ENCODE measurements at places on chromosomes 2 and 18.

DNA sequence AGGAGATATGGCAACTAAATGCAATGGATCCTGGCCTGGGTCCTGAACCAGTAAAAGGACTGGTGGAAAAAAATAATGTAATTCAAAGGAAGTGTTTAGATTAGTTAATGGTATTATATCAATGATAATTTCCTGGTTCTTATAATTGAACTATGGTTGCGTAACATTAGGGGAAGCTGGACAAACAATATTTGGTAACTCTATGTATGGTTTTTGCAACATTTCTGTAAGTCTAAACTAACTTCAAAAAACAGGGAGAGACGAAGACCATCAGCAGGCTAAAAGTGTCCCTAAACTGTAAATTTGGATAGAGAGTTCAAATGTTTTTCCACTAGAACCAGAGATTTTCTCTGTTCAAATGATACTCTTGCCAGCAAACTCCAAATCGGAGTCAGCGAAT is 36.9 kb downstream of the KLF7 start:
- no peak for DNase-seq

DNA sequence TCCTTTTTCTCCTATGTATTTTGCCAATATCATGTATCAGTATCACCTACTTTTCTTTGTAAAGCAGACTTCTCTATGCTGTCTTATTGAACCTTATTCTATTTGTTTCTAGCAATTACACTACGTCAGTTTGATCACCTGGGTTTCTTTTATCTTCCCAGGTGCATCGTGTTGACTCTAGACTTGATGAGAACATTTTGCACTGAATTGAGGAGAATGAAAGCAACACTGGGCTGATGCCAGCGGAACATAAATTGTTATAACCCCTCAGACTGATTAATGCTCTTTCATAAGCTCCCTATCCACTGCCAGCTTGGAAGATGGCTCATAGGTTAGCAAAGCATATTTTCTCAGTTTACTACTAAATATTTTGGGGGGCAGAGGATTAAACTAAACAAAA is 140.6 kb downstream of the EPHA4 start:
- no peak for DNase-seq

DNA sequence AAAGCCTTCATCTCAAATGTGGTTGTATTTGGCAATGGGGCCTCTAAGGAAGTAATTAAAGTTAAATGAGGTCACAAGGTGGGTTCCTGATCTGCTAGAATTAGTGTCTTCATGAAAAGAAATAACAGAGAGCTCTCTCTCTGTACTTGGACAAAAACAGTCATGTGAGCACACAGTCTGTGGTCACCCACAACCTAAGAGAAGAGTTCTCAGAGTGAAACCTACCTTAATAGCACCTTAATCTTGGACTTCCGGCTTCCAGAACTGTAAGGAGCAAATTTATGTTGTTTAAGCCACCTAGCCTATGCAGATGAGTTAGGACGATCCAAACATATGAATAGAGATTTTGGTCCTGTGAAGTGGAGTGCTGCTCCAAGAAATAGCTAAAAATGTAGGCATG is 758.9 kb downstream of the LRRTM4 start:
- DNase-seq = no peak

- no peak for DNase-seq
Observed at GRCh38 chr2:75256485-75256884, 57.2 kb upstream of the TACR1 start.

- no peak for DNase-seq
Observed at GRCh38 chr2:65416945-65417344, 15.5 kb downstream of the SPRED2 start.

DNA sequence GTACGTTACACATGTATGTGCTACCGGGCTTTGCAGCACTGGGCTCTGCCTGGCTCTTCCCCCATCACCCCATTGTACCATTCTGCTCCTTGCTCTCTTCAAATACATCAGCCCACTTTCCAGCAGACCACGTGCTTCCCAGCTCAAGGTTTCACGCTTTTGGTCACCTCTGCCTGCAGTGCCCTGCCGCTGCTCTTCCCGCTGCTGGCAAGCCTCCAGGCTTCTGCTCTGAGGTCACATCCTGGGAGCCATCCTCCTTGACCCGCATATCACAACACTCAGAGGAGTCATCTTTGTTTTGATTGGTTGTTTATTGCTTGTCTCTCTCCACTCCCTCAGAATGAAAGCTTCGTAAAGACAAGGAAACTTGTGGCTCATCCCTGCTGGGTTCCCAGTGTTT is 34.1 kb downstream of the KIF5C start:
- no peak for DNase-seq

- DNase-seq = no peak
Observed at GRCh38 chr18:77059294-77059916, 73.2 kb downstream of the MBP start.

GRCh38 chr18:59861963-59862819 is 37.6 kb upstream of the PMAIP1 start:
- no peak for DNase-seq

DNA sequence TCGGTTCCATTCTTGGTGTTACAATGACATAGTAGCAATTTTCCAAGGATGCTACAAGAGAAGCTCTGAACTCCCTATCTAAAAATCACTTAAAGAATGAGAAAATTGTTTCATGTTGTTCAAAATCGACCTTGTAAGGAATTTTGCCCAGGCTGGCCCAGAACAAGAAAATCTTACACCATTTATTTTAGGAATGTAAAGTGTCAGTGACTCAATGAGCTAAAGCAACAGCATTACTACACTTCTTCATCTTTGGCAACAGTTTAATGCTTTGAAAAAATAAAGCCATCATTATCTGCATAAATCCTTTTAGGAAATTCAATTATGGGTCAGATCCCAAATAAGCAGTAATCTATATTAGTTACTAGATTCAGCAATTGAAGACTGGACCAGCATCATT is 38.6 kb downstream of the SLC25A12 start:
- no peak for DNase-seq

GRCh38 chr2:2804528-2804927 is 473.5 kb upstream of the MYT1L start:
- no peak for DNase-seq

GRCh38 chr2:42342795-42343241 is 18.2 kb downstream of the COX7A2L start:
- no peak for DNase-seq

DNA sequence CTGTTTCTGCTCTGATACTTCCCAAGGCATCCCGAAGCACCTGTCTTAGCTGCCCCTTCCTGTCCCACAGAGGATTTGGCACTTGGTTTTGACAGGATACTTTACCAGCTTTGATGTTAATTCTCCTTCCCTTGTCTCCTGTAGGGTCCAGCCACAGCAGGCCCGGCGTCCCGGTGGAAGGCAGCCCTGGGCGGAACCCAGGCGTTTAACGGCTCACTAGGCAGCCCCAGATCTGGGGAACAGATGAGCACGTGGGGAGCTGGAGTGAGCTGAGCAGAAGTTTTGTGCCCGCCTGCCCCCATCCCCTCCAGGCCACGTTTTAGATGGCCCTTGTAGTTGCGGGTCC is 11.4 kb downstream of the ANKRD23 start:
- DNase-seq = no peak

GRCh38 chr2:177529166-177529565 is 136.6 kb downstream of the AGPS start:
- DNase-seq = no peak

- no peak for DNase-seq
Observed at GRCh38 chr2:239171643-239172042, 229.2 kb downstream of the HDAC4 start.

GRCh38 chr2:240872317-240873097 is 3.9 kb downstream of the AGXT start:
- no peak for DNase-seq

DNA sequence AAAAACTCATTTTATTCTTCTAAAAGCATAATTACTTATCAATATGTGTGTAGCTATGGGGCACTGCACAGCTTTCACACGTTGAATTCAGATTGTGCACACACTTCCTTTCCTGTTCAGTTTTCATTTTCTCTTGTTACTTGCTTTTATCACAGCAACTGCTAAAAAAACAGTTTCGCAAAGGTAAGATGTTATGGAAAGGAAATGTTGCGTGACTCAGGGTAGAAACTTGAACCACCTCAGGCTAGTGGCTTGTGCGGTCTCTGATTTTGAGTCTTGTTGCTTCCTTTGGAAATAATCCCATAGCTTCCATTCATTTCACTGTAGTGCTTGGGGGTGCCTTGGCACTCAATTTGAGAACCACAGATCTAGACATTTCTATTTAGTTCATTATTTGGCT is 171.9 kb downstream of the FMNL2 start:
- DNase-seq = no peak

GRCh38 chr2:139293992-139294548 is 513.9 kb upstream of the NXPH2 start:
- DNase-seq = no peak

DNA sequence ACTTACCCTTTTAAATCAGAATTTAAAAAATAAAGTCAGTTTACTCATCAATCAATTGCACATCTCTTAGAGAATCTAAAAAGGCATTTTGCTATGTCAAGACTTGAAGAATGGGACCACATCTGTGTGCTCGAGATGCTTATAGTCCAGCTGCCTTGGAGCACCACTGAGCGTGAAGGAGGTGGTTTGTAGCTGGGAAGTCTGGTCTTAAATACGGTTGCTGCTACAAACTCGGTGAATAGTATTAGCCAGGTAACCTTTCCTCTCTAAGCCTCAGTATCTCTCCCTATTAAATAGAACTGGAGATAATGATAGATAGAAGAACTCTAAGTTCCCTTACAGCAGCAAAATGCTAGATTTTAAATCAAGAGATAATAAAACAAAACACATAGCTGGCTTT is 289.7 kb downstream of the TRIB2 start:
- DNase-seq = no peak

DNA sequence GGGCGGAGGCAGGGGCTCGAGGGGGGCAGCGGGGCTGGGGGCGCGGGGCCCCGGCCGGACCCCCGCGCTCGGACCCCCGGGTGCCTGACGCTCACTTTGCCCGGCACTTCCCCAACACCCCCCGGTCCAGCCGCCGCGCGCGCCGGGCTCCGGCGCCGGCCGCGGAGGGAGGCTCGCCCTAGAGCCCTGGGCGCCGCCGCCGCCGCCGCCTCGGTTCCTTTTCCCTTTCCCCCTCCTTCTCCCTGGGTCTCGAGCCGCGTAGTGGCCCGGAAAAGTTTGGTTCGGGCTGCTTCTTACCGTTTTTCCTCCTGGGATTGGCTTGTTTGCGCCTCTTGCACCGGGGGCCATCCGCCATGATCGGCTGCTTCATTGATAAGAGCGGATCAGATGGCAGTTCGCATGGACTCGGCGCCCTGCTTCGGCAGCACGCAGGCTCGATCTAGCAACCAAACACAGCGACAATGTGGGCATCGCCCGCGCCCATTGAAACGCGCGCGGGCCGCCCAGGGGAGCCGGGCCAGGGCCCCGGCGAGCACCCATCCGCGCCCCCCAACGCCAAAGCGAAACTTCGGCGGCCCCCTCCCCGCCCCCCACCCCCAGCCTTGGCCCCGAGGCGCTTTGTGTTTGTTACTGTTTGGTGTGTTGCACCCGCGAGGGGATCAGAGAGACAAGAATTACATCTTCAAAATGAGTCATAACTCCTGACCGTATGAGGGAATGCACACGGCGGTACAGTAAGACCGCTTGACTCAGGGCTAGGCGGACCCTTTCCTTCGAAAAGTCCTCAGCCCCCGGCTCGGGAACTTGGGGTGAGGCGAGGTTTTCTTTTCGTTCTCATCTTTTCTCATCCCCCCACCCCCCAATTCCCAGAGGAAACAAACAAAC is 2.7 kb downstream of the ZEB2 start:
- DNase-seq = no peak

- DNase-seq = no peak
Observed at GRCh38 chr2:55151733-55152433, 80.2 kb downstream of the CLHC1 start.

DNA sequence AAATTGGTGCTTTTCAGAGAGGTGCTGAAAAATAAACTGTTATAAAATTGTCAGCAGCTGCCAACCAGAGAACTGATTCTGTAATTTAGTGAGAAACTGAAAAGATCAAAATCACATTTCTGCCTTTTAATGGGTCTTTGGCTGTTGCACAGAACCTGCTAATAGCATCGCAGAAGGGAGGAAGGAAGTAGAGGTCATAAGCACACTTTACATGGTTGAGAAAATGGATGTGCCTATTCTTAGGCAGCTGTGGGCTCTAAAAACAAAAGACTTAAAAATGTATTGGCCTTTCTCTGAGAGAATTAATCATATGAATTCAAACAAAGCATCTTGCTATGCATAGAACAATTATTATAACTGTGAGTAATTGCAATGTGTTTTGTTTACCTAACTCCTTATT is 1186.9 kb downstream of the DSC3 start:
- DNase-seq = no peak

DNA sequence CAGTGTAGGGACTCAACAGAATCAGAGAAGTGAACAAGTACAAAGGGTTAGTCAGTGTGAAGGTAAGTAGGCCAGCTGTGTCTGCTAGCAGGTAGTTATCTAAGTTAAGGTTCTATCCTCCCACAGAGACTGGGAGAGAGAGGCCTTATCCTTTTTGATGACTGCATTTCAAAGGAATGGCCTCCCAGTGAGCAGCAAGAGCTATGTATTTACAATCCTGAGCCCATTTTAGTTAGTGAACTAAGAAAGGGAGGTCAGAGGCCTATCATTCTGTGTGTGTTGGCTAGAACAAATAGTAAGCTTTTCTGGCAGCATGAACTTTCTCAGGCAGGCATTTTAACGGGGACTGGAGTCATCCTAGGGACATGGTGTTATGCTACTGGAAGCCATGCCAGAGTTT is 182.9 kb downstream of the VWC2L start:
- no peak for DNase-seq

DNA sequence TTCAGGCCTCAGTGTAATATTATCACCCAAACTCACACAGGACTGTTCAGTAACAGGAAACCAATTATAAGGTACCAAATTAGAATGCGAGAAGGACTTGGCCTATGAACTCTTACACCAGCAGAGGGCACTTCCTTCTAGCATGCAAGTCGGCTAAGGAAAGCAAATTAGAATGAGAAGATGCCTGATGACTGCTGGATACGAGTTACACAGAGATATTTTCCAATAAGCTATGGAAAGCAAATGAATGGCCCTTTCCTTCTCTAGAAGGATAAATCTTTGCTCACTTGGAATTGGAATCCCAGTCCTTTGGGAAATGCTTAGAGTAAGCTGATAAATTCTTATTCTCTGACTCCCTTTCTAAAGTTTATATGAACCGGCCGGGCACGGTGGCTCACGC is 109.8 kb downstream of the AP1S3 start:
- DNase-seq = no peak

DNA sequence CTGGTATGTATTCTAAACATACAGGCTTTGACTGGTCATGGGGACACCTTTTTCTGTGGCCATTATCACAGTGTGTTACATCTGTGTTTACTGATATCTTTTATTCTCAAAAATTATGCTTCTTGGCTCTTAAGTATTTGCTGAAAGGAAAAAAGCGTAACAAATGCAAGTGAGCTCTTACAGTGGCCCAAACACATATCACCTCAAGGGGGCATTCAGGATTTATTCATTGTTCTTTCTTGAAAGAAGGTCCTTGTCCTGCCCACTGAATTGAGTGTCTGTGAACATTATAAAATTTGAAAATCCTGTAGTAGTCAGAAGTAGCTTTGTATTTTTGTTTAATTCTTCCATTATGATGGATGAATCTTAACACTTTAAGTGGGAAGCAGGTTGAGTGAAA is 454.5 kb downstream of the XIRP2 start:
- no peak for DNase-seq

Measured in activated T-cell treated with anti-CD3 and anti-CD28 coated beads for 1 hour (primary cell).